ENCODE measurements at places on chromosomes 4 and X.

DNA sequence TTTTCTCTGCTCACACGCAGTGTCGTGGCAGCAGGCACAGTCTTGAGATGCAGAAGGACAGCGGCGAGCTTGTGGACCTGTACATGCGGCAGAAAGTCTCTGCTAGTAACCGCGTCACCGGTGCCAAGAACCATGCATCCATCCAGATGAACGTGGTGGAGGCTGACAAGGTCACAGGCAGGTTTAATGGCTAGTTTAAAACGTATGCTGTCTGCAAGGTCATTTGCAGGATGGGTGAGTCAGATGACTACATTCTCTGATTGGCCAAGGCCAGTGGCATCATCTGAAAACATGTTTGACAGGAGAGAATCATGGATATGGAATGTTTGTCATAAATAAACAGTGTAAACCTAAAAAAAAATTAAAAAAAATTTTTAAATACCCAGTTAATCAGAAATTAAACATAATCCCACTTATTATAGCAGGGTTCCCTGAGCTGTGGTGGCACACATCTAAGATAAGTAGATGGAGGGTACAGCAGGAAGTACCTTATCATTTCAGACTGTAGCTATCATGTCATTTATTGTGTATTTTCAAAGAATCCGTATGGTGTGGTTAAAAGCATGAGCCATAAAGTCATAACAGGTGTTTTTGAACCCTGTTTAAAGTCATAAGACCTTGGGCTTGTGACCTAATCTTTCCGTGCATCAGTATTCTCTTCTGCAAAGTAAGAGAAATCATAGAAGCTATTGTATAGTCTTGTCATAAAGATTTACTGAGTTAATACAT is 7.5 kb upstream of the BMP2K start:
- no peak for DNase-seq

GRCh38 chr4:79015411-79015810 is 76.2 kb upstream of the PAQR3 start:
- DNase-seq = no peak

GRCh38 chr4:139958739-139959098 is 195.3 kb downstream of the MAML3 start:
- no peak for DNase-seq

GRCh38 chrX:94854251-94854650 is 1180.2 kb downstream of the FAM133A start:
- DNase-seq = no peak
